ENCODE measurements at places on chromosomes 2 and 18.

- no peak for DNase-seq
These were observed 31.1 kb upstream of the GPC1 start for GRCh38 chr2:240404174-240404852.

DNA sequence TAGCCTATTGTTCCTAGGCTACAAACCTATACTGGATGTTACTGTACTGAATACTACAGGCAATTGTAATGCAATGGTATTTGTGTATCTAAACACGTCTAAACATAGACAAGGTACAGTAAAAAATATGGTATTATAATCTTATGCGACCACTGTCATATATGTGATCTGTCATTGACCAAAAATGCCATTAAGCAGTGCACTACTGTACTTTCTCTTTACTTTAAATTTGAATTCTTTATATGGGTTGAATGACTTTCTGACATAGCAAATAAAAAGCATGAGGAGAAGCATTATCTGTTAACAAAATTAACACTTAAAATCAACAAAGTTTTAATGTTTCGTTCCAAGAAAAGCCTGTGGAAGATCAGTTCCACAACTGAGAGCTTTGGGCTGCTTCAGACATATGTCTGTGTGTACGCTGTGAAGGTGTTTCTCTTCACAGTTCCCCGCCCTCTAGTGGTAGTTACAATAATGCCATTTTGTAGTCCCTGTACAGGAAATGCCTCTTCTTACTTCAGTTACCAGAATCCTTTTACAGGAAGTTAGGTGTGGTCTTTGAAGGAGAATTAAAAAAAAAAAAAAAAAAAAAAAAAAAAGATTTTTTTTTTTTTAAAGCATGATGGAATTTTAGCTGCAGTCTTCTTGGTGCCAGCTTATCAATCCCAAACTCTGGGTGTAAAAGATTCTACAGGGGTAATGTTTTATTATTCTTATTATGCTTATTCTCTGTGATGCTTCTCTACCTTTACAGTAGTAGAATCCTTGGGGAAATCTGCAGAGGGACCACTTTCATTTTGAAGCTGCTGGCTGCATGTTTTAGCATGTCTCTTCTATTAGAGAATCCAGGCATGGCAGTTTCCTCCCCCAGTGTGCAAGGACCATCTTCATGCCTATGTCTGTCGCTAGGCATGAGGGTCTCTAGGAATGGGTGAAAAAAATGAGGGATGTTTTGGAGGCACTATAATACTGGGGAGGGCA lies 54.5 kb downstream of the SCN2A start:
- peak; percentile 70 for DNase-seq

- no peak for DNase-seq
These were observed 44.5 kb downstream of the KCNF1 start for GRCh38 chr2:10956006-10956790.

- no peak for DNase-seq
These were observed 82.3 kb downstream of the PXDN start for GRCh38 chr2:1661891-1662605.

- DNase-seq: no peak
These were observed 9.0 kb upstream of the AFTPH start for GRCh38 chr2:64515086-64515485.

DNA sequence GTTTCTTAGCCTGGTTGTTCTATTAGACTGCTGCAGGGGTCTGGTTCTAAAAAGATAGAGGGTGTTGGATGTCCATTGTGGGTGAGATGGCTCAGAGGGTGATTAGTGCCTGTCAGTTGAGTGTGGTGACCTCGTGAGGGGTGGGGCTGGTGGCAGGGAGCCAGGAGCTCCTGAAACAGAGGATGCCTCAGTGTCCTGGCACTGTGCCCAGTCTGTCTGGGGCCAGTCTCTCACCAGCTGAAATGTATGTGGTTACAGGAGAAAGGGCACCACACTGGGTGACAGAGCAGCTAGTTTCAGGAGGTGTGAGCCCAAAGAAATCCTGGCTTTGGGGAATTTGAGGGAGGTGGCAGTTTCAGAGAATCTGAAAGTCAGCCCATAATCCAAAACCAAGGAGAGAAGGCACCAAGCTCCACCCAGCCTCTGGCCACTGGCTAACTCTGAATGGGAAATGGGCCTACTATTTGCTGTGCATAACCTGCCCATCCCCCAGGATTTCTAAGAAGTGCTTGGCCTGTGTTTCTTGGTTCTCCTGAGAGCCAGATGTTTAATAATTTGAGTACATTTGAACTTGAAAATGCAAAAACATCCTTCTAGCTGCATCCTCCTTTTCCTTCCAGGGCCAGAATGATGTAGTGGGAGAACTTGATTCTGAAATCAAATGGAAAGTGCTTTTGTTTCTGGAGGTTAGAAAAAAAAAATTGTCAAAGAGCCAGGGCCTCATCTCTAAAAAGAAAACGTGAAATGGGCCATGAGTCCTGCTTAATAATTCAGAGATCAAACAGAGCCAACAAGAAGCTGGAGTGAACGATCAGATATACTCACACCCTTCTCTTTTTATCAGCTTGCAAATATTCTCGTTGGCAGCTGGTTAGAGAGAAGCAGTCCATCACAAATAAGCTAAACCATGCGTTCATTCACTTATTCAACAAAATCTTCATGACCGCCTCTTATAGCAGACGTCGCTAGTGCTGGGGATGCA lies 92.3 kb downstream of the B3GNT2 start:
- no peak for DNase-seq

DNA sequence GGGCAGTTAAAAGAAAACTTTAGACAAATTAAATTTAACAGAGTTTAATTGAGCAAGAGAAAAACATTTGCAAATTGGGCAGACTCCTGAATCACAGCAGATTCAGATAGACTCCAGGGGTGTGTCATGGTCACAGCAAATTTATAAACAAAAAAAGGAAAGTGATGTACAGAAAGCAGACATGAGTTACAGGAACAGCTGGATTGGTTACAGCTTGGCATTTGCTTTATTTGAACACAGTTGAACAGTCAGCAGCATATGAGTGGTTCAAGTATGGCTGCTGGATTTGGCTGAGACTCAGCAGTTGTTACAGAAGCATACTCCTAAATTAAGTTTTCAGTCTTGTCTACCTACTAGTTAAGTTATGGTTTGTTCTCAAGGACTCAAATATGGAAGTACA lies 82.3 kb upstream of the NYAP2 start:
- DNase-seq: no peak

GRCh38 chr2:168025487-168026202 lies 221.8 kb downstream of the STK39 start:
- no peak for DNase-seq

DNA sequence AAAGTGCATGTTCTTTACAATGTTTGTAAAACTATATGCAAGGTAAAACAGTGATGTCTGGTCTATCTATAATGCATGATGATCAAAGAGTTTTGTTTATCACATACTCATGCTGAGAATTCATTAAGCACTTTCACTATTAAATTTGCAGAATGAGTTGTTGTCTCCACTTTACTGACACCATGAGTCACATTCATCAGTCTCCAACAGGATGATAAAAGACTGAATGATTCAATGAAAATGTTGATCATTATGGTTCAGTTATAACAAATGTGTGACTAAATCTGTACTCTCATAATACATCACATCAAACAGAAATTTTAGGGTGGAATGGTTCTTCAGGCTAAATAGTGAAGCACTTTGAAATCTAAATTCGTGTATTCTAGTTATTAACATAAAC lies 129.0 kb downstream of the ERBB4 start:
- no peak for DNase-seq

DNA sequence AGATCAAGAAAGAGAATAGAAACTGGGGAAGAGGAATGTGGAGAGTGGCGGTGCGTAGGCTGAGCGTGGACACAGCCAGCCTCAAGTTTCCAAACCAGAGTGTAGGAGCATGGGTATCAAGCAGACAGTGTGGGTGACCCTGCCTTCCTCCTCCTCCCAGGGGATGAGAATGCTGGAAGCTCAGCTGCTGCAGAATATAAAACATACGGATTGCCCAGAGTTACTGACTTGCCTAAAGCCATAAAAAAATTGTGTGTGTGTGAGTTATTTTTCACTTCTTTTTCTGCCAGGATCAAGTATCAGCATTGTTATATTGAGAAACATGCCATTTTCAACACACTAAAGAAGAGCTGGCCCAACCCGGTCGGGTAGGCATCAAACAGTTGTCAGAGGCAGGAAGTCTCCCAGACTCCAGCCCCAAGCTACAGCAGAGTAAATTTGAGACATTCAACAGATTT lies 333.3 kb upstream of the ACVR2A start:
- DNase-seq: no peak

DNA sequence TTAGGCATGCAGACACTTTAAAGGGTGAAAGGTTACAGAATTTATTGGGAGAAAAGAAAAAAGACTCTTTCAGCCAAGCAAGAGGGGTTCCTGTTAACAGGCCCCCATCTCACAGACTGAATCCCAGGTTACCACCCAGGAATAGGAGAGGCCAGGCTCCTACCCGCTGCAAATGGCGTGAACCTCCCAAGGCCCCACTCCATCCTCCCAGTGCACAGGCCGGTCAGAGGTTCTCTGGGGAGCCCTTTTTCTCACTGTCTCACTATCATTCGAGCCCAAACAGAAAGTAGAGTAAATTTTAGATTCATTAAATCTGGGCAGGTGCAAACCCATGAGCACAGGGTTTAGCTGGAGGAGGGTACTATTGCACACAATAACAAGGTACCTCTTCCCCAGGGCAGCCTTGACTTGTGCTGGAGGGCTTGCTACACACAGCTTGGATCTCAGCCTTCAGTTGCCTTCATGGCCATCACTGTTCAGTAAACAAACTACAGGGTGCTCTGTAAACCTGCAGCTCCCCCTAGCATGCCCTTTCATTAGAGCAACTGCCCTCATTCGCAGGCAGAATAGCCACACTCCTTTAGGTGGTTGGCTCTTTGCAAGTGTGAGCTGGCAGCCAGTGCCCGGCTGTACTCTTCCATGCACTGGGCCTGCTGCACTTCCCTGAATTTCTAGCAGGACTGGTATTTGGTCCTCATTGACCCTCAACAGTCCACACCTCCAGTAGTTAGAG lies 7.3 kb upstream of the PLEK start:
- DNase-seq: peak; percentile 12

DNA sequence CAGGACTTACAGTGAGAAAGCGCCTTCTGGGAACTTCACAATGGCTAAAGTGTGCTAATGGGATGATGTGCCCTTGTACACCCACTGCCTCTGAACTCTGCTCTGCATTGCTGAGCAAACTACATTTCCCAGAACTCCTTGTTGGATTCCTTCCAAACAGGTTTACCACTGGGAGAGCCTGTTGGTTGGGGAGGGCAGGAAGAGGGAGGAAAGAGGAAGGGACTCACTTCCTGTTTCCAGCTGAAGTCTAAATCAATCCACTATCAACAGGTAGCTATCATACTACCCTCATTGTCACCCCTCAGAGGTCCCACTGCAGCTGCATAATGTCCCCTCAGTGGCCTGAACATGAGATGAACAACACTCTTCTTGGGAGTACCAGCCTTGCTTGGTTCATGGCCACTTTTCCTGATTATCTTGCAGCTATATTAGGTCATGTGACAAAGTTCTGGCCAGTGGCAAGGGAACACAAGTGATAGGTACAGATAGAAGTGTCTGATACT lies 109.7 kb downstream of the MSH2 start:
- DNase-seq: no peak

GRCh38 chr2:3134026-3134571 lies 243.5 kb downstream of the EIPR1 start:
- DNase-seq: no peak

GRCh38 chr2:61443342-61444041 lies 27.4 kb downstream of the USP34 start:
- no peak for DNase-seq

DNA sequence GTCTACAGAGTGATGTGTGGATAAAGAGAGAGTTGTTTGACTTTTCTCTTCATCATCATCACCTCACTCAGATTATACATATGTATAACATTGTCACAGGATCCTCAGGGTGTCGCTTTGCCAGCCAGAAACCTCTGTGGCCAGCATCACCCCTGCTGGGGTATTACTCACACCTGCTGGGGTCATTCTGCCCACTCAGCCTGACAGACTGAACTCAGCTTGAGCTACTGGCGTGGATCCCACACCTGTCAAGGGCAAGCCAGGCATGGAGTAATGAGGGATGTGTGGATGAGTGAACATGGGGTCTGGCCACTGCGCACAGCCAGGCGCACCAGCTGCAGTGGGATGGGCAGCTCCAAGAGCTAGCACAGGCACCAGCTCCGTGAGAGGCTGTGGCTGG lies 870.6 kb downstream of the CBLN2 start:
- no peak for DNase-seq

DNA sequence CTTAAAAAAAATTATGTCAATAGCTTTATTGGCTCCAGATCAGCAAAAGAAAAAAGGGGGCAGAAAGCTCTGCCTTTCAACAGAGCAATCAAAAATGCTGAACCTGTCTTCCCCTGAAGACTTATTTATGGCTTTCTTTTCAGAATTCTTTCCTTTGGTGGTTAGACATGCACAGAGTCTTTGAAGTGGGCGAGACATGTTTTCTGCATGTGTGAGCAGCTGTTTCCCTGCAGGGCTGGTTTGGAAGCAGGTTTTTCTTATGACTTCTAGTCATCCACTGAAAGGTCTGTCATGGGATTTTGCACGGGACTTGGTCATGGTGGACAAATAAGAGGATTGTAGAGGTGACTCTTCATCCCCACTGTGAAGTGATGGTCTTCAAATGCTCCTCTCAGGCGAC lies 160.3 kb downstream of the VAPA start:
- DNase-seq: no peak

DNA sequence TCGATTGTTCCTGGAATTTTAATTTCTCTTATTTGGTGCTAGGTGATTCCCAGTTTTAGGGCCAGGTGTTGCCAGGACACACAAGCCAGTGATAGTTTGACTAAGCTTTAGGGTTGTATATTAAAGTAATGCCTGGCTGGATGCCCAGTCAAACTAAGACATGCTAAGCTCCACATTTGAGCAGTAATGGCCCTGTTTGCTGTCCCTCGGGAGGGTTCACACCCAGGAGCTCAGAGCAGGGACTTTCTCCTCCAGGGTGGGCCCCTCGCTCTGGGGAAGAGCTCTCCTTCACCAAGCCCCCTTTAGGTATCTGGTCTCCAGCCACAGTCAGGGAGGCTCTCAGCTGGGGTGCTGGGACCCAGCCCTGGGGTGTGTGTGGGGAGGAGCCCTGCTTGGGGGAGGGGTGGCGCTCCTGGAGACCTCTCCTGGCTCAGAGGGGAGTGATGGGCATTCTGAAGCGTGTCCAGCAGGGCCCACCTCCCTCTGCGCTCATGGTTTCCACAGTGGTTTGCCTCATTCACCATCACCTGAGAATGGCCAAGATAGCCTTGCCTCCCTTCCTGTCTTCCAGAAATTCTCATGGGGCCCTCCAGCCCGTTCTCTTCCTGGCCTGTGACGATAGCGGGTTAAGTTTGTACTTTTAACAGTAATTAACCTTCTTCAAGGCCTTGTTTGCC lies 31.7 kb downstream of the INPP4A start:
- no peak for DNase-seq

GRCh38 chr2:233075966-233076339 lies 15.8 kb downstream of the INPP5D start:
- DNase-seq: no peak

GRCh38 chr2:166042356-166042755 lies 85.5 kb downstream of the SCN1A start:
- DNase-seq: no peak

- DNase-seq: no peak
These were observed 217.0 kb downstream of the METTL4 start for GRCh38 chr18:2354292-2354691.
